ENCODE measurements at places on chromosomes 7 and 10.

DNA sequence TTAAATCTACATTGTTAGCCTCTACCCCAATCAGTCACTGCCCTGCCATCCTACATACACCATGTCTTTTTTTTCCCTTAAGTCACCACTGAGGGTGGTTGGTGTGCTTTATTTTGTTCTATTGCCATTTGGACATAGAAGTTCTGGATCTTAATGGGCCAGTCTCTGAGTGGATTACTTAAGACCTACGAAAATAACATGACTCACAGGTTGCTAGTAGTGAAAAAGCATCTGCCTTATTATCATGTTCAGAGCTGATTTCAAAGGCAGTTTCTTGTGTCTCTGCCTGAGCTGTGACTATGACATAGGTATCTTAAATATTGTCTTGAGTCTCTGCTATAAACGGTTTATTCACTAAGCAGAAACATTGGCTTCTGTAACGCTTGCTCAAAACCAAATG lies 410.8 kb downstream of the MDFIC start:
- DNase-seq = no peak

DNA sequence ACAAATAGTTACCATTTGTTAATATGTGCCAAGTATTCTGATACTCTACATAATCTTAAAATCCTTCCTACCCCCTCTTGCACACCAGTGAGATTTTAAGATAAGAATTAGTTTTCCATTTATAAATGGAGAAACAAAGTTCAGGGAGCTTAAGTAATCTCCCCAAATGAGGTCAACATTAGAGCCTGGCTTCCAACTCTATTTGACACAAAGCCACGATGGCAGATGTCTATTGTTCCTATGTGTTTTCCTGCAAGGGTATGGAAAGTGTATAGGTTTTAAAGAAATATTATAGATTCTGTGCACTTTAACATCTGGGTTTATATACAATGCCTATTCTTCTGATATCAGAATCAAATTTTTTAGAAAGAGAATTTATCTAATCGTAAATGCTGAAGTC lies 143.9 kb upstream of the SEMA3C start:
- DNase-seq = no peak

DNA sequence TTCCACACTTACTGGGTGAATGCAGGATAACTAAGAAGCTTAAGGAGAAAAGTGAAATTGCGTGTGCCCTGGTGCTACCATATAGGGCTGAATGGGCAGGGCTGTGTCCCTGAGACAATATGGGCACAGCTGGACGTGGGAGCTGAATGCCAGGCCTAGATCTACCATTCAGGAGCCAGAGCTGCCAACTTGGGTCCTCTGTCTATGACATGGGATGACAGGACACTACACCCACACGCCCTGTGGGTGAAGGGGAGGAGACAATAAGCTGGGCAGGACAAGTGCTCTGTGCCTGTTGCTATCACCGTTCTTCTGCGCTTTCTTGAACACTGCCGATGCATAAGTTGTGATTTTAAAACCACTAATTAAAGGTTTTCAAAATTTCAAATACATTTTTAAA lies 293.9 kb downstream of the TNS3 start:
- no peak for DNase-seq

- DNase-seq = peak; percentile 72
Measured at GRCh38 chr10:59362959-59363381, 621 bp upstream of the FAM13C start.

DNA sequence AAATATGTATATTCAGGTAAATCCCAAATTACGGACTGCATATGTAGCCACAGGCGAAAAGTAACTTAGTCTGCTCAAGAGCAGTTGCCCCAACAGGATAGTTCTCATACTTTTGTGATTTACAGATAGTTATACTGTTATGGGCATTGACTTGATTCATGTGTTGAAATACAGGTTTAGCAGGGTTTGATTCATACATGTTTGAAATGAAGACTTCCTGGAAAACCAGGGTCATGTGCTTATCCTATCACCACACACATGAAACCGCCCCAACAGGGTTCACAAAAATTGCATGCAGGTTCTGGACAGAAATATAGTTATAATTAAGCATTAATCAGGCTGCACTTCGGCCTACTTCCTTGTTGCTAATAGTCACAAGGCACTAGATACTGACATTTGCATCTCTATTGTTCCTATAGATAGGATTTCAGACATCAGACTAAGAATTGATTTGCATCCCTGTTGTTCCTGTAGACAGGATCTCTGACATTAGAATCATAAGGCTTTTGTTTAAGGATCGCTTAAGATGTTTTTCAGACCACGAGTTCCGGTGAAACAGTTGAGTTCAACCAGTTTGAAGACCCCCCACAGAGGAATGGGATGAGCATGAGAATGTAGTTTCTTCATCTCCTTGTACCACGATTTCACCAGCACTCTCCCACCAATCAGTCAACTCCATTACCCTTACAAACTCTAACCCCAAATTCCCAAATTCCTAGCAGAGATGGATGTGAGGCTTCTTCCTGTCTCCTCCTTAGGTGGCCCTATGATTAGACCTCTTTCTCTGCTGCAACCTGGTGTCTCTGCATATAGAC lies 2.0 kb upstream of the ZNF398 start:
- no peak for DNase-seq

DNA sequence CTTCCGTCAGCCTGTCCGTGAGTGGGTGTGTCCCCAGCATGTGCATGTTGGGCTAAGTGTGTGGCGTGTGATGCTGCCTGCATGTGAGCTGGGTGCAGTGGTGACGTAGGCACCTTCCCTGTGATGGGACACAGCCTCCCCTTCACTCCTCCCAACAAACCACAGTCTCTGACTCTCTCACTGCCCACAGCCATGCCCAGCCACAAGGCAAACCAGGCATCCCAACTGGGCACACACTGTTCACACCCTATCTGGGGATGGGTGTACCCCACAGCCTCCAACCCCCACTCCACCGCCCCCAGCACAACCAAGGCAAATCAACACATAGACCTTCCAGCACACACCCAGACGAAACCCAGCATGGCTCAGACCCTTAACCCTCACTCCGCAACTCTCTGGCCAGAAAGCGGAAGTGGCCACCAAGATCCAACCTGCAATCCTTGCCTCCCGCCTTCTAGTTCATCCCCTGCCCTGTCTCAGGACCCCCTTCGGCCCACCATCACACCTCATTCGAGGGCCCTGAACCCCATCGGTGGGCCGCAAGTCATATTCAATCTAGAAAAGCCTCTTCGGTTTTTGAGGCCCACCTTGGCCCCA lies 10.4 kb downstream of the PSD start:
- no peak for DNase-seq

DNA sequence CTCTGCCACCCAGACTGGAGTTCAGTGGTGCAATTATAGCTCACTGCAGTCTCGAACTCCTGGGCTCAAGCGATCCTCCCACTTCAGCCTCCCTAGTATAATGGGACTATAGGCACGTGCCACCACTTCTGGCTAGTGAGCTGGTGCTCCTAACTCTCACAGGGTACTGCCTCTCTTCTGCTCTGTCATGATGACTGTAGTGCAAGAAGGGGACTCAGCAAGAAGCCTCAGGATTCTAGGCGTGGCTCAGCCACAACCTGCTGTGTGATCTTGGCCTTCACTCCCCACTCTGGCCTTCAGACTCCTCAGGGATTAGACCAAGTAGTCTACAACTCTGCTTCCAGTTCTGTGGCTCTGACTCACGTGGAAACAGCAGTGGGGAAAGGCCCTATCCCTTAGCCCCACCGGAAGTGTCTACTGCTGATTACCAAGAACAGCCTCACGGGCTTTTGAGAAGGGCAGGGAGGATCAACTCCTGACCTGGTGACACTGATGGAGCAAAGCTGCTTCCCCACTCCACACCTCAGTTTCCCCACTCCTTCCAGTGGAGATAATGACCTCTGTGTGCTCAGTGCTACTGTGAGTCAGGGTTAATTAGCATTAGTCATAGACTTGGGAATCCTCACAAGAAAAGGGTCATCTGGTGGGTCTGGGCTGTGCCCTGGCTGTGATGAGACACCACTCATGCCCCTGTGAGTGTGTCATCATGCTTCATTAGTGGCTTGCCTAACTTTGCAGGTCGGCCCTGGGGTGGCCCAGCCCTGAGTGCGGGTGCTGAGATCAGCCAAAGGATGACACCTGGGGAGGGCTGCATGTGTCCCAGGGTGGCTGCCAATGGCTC lies 41.1 kb downstream of the ZC3HC1 start:
- no peak for DNase-seq

DNA sequence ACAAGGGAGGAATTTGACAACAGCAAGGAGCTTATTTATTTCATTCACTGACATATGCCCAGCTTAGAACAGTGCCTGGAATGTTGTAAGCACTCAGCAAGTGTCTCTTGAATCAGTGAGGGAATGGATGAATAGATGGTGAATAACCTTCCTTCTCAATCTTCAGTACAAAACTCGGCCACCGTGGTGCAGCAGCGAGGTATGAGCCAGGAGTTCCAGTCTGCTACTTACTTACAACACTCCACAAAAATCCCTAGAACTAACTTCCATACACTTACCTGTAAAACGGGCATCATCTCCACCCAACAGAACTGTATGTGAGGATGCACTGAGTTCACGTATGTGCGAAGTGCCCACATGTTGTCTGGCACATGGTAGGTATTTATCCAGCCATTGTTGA lies 237.4 kb downstream of the WDR11 start:
- DNase-seq = no peak

- DNase-seq = peak; percentile 43
Measured at GRCh38 chr7:83547526-83547925, 101.4 kb downstream of the SEMA3E start.

GRCh38 chr10:121904888-121905287 lies 22.9 kb downstream of the ATE1 start:
- DNase-seq = no peak
